Left ventricle myocardium inferior (tissue), 1 donor: ENCODE measurements at places on chromosomes 1 and 21.
A peak's percentile ranks its signal among the peaks of the same experiment; 100 is the strongest.

DNA sequence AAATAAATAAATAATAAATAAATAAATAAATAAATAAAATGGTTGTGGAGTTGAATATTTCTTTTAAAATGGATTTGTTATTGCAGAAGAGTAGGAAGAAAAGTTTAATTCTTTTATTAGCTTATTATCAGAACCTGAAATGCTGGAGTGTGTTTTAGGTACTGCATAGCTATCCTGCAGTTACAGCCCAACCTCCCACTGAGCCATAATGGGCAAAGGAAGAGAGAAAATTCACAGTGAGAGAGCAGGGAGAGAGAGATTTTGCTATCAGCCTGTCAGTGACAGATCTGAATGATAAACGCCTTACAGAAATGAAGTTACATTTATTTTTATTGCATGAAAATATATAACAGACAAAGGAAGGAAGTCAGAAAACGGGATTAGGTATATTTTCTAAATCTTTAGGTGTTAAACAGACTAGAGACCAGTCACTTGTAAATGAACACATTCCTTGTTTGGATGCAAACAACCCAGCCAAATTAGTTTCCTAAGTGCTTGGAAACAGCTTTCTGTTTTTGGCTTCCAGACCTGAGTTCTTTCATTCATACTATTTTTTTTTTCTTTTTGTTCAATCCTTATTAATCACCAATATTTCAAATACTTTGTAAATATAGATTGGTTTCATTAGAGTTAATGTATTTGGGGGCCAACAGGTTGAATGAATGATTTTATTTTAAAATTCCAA lies 425.3 kb downstream of the USP25 start:
- DNase-seq: no peak

DNA sequence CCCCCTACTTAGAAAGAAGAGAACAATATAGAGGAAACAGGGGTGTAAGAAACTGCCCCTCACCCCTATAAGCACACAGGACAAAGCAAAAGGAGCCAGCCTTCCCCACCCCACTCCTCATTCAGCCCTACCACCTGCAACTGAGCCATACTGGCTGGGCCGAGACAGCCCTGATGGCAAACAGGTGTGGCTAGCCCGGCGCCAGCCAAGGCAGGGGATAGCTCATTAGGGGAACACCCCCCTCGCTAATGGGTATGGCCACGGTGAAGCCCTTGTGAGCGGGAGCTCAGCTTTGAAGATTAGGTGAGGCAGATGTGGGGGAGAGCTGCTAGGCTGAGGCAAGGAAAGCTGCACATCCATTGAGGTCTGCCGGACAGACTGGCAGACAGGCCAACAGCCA lies 65.5 kb downstream of the ERI3 start:
- DNase-seq: no peak

- DNase-seq: no peak
These were observed 49.0 kb downstream of the RAB3B start for GRCh38 chr1:51941528-51941927.

- no peak for DNase-seq
These were observed 1428.2 kb downstream of the MRPL39 start for GRCh38 chr21:24179110-24179509.

GRCh38 chr1:184805667-184806295 lies 51.1 kb upstream of the EDEM3 start:
- peak; percentile 89 for DNase-seq

GRCh38 chr1:89799495-89799894 lies 21.3 kb upstream of the LRRC8D start:
- DNase-seq: no peak

DNA sequence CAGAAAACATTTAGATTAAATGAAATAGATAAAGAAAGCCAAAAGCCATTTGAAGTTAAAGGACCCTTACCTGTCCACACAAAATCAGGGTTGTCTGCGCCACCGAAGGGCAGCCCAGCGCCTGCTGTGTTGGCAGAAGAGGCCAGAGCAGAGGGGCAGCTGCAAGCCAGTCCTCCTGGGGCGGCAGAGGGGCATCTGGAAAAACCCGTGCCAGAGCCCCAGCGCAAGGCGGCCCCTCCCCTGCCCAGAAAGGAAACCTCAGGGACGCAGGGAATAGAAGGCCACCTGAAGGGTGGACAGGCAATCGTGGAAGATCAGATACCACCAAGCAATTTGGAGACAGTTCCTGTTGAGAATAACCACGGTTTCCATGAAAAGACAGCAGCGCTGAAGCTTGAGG lies 10.7 kb downstream of the NDUFV3 start:
- DNase-seq: no peak

- DNase-seq: no peak
These were observed 13.8 kb downstream of the MIER1 start for GRCh38 chr1:66938613-66939012.

DNA sequence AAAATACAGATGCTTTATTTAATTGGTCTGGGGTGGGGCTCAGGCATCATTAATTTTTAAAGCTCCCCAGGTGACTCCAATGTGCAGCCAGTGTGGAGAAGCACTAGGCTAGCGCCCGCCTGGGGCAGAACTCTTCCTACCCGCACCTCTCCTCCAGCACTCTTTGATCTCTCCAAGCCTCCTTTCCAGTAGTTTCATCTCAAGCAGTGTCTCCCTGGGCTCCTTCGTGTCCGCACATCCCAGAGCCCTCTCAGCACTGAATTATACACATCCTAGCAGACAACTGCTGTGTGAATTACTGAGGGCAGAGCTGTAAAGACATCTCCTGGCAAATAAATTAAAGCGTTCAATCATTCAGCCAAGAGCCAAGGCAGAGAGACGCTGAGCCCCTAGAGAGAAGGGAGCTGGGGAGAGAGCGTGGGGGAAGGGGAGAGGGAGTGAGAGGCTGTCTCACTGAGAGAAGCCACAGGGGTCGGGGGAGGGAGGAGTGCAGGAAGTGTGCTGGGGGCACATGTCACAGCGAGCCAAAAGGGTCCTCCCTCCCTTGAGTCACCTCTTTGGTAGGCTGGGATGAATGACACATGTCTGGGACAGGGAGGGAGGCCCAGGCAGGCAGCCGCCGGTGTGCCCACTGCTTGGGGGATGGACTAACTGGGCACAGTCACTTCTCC lies 21.0 kb upstream of the PARP1 start:
- DNase-seq: no peak

DNA sequence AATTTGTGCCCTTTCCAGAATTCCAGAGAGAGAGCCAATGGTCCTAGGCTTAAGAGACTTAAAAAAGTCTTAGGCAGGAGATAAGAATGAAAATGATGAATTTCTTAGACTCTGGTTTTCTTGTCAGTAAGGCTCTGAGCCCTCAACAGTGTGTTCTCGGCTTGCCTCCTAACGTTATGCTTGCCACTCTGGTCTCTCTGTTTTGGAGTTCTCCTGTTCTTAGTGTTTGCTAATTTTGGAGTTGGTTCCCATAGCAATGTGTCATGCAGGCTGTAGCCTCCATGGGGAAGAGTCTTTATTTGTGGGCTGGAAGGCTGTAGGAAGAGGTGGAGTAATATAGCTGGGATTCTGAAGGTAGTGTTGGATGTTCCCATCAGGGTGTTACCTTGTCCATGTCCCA lies 19.9 kb downstream of the TBX19 start:
- DNase-seq: no peak

GRCh38 chr1:19797827-19798226 lies 1.9 kb downstream of the TMCO4 start:
- DNase-seq: no peak

- no peak for DNase-seq
These were observed 8.6 kb downstream of the NIPAL3 start for GRCh38 chr1:24424207-24424606.

- DNase-seq: peak; percentile 48
These were observed 198.6 kb upstream of the JUN start for GRCh38 chr1:58982259-58982998.

DNA sequence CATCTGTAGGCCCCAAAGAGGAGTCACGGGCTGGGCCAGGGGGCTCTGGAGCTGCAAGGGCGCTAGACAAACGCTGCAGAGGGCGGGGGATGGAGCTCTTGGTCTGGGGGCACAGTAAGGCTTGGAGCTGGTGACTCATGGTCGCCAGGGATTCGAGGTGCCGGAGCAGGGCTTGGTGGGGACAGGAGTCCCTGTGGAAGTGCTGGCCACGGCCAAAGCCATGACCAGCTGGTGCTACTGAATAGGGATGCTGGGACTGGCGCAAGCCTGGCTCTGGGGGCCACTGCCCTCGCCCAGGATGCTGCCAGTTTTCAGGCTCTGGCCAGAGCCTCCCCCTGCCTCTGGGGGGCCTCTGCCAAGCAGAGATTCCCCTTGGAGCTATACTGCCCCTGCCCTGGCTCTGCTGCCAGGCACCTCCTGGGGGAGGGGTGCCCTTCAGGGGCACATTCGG lies 25.2 kb downstream of the SPOCD1 start:
- DNase-seq: no peak

DNA sequence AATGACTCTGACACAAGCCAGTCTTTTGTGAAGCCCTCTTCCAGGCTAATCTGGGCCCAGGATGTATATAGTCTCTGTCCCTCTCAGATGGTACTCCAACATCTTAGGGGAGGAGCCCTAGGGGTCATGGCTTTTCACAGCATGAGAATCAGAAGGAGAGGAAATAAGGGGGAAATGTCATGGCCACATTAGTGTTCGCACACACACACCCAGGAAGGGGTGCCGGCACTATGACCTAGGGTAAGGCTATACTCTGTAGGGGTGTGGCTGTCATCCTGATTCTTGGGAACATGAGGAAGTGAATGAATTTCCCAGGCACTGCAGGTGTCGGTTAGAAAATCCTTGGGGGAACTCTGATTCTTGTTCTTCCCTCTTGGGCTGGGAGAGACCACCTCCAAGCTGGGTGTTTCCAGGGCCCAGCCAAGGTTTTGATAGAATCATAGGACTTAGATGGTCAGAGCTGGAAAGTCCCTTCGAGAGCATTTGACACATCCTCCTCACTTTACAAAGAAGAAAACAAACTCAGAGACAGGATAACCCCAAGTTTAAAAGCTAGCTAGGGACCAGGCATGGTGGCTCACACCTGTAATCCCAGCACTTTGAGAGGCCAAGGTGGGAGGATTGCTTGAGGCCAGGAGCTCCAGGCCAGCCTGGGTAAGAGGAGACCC lies 22.0 kb downstream of the GFI1 start:
- DNase-seq: no peak

- no peak for DNase-seq
These were observed 186.4 kb upstream of the PTGFR start for GRCh38 chr1:78304341-78304740.

- DNase-seq: no peak
These were observed 4.5 kb upstream of the IER5 start for GRCh38 chr1:181083842-181084605.

- DNase-seq: peak; percentile 46
These were observed 4.2 kb downstream of the FABP3 start for GRCh38 chr1:31368611-31369107.

GRCh38 chr21:45136927-45137611 lies 62.7 kb downstream of the ADARB1 start:
- DNase-seq: peak; percentile 84

DNA sequence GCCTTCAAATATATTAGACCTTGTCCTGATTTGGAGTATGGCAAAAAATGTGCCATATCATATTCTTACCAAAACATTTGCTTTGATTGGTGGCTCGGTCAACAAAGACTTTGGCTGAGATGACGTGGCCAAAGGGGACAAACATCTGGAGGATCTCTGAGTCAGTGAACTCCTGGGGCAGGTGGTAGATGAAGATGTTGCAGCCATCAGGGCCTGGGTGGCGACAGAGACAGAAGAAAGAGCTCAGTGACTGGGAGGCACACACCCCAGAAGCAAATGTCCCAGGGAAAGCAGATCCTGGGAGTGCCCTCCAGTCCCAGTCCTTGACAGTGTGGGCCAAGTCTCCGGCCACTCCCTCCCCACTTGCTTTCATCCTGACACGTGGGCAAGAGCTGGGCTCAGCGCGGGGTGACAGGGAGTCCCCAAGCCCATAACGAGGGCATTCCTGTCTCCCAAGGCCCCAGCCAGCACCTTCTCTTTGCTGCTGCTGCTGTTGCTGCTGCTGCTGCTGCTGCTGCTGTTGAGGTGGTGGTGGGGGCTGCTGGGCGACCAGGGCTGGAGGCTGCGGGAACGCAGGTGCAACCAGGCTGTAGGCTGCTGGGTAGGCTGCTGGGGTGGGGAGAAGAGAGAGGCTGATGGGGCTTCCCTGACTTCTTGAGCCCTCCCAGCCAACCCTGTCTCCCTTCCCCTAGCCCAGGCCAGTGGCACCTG lies 10.7 kb downstream of the CELF3 start:
- DNase-seq: no peak

DNA sequence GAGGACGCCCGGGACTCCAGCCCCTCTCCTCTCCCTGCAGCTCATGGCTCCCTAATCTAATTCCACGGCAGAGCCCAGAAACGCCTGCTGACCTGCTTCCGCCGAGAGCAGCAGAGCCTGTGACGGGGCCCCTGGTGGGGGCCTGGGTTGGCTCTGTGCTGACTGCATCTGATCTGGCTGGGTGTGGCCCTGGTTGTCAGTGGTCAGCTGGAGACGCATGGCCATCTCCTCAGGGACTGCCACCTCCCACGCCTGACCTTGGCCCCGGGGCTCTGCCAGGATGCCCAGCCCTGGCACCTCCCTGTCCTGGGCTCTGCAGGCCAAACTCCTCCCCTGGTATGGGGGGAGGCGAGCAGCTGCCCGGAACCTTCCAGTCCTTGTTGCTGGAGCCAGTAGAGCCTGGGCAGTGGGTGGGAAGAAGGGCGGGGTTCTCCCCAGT lies 1.1 kb upstream of the PLCH2 start:
- DNase-seq: no peak

- no peak for DNase-seq
These were observed 411.4 kb upstream of the DEPDC1 start for GRCh38 chr1:68908316-68908715.

- DNase-seq: no peak
These were observed 21.7 kb upstream of the FNBP1L start for GRCh38 chr1:93426181-93426580.

DNA sequence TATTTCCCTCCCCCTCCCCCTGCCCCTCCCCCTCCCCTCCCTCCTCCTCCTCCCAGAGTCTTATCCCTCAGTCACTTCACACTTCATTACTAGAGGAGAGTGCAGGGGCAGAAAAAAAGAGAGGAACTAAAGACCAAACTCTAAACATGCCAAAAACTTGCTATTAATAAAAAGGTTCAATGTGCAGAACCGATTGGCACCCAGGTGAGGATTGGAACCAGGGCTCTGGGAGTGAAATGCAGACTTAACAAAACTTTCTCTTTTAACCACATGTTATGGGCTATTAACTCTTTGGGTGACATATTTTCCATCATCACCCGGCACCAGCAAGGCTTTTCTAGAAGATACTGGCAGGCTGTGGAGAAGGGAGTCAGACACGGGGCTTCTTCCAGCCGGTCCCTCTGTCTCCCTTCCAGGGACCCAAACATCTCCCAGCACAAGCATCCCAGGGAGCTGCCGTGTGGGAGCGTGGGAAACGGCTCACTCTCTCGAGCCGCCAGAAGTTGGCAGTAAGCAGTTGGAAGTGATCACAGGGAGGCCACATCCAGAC lies 13.6 kb downstream of the NID1 start:
- DNase-seq: no peak

- no peak for DNase-seq
These were observed 1.2 kb downstream of the XKR8 start for GRCh38 chr1:27960762-27961645.

GRCh38 chr21:26032263-26032662 lies 138.3 kb downstream of the APP start:
- DNase-seq: no peak

- DNase-seq: peak; percentile 45
These were observed 4.6 kb downstream of the COL9A2 start for GRCh38 chr1:40312238-40313205.

- DNase-seq: no peak
These were observed 51.0 kb downstream of the KIAA0319L start for GRCh38 chr1:35505911-35506798.

- DNase-seq: no peak
These were observed 28.7 kb upstream of the TTLL10 start for GRCh38 chr1:1144843-1145546.
